ENCODE measurements at places on chromosomes 2 and 18.

DNA sequence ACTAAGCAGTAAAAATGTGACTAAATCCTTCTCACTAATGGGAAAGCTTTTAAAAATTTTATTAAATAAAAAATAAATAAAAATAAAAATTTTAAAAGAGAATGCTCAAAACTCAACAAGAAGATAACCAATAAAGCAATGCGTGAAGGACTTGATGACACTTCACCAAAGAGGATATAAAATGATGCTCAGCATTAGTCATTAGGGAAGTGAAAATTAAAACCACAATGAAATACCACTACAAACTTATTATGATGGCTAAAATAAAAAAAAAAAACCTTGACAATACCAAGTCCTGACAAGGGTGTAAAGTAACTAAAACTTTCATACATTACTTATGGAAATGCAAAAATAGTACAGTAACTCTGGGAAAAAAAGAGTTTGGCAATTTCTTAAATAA is 3.3 kb upstream of the WDR75 start:
- DNase-seq: no peak

DNA sequence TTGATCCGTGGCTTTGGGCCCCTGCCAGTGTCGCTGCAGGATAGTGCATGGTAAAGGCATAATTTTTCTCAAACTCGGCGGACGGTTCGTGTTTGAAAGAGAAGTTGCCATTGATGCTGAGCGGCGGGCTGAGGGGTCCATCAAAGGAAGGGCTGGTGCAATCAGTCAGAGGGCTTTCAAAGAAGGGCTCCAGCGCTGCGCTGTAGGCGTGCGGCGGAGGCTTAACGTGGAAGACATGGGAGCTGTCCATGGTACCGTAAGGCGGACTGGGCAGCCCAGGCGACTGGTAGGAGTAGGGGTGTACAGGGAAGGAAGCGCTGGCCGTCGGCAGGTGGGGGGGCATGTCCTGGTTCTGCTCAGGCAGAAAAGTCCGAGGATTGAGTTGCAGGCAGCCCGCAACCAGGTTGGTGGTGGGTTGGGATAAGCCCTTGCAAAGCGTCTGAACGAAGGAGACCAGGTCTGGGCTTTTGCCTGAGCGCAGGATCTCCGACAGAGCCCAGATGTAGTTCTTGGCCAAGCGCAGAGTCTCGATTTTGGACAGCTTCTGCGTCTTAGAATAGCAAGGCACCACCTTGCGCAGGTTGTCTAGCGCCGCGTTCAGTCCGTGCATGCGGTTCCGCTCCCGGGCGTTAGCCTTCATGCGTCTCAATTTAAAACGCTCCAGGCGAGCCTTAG is 2.3 kb downstream of the NEUROD1 start:
- DNase-seq: peak; percentile 38

GRCh38 chr2:112189001-112189556 is 50.9 kb downstream of the FBLN7 start:
- DNase-seq: no peak

DNA sequence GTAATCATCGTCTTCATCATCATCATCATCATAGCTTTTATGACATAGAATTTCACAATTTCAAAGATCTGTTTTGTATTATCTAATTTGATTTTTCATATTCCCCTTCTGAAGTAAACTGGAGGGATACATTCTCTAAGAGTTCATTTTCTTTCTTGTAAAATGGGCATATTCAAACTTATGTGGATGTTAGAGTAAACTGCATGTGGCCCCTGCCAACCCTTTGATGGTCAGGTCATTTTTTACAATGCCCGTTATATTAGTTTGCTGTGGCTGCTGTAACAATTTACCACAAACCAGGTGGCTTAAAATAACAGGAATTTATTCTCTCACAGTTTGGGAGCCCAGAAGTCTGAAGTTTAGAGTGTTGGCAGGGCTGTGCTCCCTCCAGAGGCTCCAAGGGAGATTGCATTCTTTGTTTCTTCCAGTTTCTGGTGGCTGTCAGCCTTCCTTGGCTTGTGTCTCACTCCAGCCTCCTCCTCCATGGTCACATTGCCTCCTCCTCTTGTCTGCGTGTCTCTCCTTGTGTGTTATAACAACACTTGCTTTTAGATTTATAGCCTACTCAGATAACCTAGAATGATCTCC is 127.5 kb upstream of the MMADHC start:
- no peak for DNase-seq

- no peak for DNase-seq
Measured at GRCh38 chr2:44766777-44767176, 174.7 kb upstream of the SIX3 start.

GRCh38 chr18:51890762-51891161 is 449.2 kb upstream of the DCC start:
- DNase-seq: no peak

GRCh38 chr18:8424917-8425725 is 184.1 kb upstream of the RAB12 start:
- DNase-seq: no peak

GRCh38 chr2:86628091-86628522 is 4.4 kb upstream of the RNF103 start:
- no peak for DNase-seq

DNA sequence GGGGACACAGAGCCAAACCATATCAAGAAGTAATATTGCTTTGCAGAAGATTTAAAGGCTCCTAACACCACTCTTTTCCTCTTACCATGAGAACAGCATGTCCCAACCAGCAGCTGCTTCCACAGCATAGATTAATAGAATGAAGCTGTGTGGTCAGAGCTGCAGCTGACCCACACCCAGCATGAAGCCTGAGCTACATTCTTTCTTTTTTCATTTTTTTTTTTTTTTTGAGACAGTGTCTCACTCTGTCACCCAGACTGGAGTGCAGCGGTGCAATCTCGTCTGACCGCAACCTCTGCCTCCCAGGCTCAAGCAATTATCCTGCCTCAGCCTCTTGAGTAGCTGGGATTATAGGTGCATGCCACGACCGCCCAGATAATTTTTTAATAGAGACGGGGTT is 289.8 kb downstream of the RAD51AP2 start:
- no peak for DNase-seq

- DNase-seq: no peak
Measured at GRCh38 chr2:10287761-10288160, 14.9 kb upstream of the HPCAL1 start.
